Stimulated activated CD4-positive, alpha-beta T cell treated with anti-CD3 and anti-CD28 coated beads, Interleukin-2, amount 100 ng/mL, for 4 hours (primary cell): ENCODE measurements at places on chromosomes 1 and 21.

DNA sequence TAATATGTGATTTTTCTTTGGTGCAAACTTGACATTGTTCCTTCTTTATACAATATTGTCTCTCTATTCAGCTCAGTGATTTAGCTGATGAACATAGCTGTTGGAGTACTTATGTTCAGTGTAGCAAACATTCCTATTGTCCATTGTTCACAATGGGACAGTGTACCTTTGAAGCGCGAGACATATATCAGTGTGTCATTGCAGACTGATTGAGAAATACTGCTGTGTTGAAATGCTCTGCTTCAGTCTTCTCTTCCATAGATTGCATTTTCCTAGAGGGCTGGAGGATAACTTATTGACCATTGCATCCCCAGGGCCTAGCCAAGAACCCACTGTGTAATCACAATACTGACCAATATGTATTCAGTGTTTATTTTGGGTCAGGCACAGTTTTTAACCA, 46.5 kb downstream of the HLX start:
- no peak for DNase-seq

- DNase-seq = no peak
Measured at GRCh38 chr1:96863449-96863848, 141.9 kb downstream of the PTBP2 start.

GRCh38 chr1:117582451-117582850, 23.4 kb upstream of the TENT5C start:
- no peak for DNase-seq

DNA sequence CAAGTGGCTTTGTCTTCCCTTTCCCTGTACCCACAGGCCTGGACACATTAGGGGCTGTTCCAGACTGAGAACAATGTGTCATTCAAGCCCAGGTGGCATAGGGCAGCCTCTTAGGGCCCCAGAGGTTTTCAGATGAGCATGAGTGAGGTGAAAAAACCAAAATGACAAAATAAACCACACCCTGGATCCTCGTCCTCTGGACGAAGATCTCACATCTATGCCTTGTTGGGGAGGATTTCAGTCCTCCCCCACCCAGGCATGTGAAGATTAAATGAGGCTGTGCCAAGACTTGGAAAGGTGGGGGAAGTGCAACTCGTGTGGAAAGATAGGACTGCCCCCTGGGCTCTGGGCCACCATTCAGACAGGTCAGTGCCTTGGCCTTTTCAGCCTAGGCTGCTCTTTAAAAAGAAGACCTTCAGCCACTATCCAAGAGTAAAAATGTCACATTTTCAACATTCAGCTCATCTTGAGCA, 32.8 kb upstream of the IL19 start:
- no peak for DNase-seq

DNA sequence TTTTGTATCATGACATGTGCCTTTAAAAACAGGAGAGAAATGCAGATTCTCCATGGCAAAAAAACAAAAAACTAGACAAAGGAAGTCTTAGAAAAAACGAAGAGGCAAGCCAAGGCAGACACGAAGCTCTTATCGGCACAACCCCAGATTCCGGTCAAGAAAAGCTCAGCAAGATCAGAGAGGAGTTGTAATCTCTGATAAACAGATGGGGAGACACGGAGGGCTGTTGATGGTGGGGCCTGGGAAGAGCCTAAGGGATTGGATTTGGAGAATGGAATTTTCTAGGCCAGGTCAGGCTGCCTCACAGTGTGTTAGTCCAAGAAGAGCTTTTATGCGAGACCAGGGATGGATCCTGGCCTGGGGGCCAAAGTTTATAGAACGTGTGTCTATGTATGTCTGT, 96.2 kb upstream of the AKT3 start:
- no peak for DNase-seq
